NCI-H460 (cell line): ENCODE measurements at places on chromosomes 6 and 20.
A peak's percentile ranks its signal among the peaks of the same experiment; 100 is the strongest.

- no peak for DNase-seq
These were observed 43.4 kb upstream of the RIPOR2 start for GRCh38 chr6:24979176-24979575.

DNA sequence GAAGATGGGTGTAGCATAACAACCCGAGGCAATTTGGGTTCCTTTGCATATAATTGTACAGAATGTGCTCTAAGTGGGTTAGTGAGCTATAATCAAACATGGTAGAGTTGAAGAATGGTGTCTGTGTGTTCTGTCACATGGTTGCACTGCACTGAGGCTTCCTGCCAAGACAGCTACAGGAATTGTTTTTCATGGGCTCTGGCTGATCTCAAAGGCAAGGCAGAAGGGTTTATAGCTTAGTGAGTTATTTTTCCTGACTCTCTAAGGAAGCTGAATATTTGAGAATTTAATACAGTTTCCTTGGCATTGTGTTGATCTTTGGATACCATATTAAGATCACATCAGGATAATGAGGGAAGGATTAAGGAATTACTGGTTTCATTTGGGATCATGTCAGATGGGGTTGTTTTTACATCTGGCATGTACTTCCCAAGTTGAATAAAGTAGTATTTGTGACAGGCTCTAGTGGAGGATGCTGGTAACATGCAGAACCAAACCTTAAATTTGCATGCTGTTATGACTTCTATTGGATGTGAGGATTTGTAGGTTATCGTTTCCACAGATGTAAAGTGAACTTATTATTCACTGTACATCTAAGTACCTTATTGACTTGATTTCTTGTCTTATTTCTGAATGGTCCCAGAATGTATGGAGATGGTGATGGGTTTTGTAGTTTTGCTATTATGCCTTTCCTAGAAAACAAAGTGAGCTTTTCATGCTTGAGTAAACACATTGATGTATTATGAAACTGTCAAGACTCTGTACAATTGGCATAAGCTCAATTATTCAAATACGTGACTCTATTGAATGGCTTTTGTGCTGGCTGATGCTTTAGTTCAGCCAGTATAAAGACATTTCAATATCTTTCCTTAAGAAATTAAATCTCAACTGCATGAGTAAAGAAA is 43.3 kb downstream of the LRRC1 start:
- no peak for DNase-seq

DNA sequence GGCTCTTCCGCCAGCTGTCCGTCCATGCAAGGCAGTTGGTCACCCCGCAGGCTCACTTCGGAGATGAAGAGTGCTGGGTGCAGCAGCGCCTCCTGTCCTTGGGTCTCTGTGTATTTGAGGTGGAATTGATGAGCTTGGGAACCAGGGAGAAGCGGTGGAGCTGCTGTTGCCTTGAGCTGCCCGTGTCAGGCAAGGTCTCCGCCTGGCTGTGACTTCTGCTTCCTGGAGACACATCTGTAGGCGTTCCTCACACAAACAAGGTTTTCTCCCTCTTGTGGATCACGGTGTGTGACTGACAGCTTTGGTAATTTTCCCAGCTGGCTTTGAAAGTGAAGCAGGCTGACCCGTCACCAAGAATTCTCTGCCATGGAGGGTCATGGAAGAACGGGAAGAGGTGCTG is 2.5 kb upstream of the SLC17A9 start:
- no peak for DNase-seq

DNA sequence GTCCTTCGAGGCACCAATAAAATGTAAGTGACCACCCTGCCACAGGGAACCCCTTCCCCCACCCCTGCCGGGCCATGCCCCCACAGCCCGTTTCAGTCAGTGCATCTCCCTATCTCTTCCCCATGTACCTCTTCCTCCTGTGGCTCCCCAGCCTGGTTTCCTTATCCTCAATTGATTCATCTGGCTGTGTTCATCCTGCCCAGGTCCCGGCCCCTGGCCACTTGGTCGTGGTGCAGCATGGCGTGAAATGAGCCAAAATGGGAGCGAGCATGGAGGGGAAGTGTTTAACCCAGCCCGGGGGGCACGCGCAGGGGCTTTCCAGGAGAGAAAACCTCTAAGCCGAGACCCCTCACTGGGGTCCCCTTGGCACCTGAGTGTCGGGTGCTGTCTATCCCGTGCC is 35.9 kb downstream of the HM13 start:
- DNase-seq, result no peak

GRCh38 chr6:50862176-50862575 is 43.5 kb downstream of the TFAP2B start:
- DNase-seq, result no peak

GRCh38 chr20:34621383-34622367 is 55.2 kb downstream of the PIGU start:
- DNase-seq, result peak; percentile 28

DNA sequence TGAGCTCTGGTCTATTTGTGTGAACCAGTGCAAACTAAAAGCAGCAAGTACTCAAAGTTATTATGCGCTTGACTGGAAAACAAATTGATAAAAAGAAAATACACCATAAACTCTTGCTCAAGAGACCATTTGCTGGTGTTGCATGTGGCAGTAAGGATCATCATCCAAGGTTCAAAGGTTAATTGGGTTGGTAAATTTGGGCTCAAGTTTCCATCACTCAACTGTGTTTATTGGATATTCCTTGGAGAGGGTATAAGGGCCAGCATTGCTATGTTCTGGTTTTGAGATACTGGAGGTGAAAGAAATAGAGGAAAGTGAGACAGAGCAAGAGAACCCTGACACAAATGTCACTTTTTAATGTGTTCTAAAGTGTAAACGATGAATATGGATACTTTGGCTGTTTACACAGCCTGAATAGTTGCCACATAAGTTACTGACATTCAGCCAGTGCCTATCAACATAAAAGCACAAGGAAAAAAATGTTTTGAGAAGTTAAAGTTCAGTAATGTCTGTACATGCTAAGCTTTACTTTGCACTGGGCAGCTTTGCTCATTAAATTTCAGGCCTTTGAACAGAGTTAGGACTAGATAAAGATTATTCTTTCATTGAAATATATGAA is 736.1 kb downstream of the HDGFL1 start:
- no peak for DNase-seq

- no peak for DNase-seq
These were observed 82.3 kb upstream of the MPC1 start for GRCh38 chr6:166465003-166465399.

GRCh38 chr6:1630771-1631217 is 21.1 kb downstream of the FOXC1 start:
- DNase-seq, result no peak

GRCh38 chr20:36391456-36391855 is 85.3 kb downstream of the DLGAP4 start:
- no peak for DNase-seq

DNA sequence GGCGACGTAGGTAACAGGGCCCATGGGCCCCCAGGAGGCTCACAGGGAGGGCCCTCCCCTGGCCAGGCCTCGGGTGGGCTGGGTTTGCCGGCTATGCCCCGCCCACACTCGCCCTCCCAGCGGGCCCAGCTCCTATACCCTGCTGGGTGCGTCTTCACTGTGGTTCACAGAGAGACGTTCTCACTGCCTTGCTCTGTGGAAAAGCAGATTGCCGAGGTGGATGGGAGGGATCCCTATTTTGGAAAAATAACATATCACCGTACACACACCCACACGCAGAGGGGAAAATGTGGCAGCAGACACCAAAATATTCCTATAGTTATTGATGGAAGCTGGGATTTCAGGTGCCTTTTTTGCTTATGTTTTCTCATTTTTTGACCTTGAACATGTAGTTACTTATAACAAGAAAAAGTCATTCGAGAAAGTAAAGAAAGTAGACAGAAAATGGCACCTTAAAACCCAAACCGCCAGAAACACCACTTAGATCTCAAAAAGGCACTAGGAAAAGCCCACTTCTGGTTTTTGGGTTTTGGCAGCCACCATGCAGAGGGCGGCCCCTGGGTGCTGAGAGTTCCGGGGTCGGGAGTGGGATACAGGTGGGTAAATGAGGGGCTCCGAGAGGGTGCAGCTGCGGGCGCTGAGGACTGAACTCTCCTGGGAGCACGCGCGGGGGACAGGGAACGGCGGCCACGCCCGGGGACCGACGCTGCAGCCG is 49.4 kb downstream of the TMEM242 start:
- no peak for DNase-seq

- no peak for DNase-seq
These were observed 30.1 kb upstream of the MAS1L start for GRCh38 chr6:29517728-29518440.

- DNase-seq, result no peak
These were observed 200.7 kb upstream of the SPTLC3 start for GRCh38 chr20:12808006-12808567.

GRCh38 chr6:33771146-33772081 is 17.5 kb downstream of the LEMD2 start:
- peak; percentile 33 for DNase-seq

GRCh38 chr20:36613974-36614373 is 8.4 kb downstream of the RAB5IF start:
- no peak for DNase-seq

DNA sequence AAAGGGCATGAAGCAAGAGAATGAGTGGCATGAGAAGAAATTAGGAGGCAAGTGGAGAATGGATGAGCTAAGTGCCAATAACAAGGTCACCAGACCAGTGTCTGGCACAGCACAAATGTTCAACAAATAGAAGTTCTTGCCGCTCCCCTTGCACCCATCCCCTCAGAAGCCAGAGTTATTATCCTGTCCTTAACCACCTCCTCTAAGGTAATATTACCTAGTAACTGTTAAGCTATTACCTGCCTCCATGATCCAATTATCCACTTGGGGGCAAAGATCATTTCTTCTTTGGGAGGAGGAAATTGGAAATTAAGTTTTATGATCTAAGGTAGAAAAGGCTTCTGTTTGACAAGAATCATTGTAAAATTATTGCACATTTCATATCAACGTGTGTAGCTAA is 133.8 kb downstream of the FOXA2 start:
- no peak for DNase-seq

DNA sequence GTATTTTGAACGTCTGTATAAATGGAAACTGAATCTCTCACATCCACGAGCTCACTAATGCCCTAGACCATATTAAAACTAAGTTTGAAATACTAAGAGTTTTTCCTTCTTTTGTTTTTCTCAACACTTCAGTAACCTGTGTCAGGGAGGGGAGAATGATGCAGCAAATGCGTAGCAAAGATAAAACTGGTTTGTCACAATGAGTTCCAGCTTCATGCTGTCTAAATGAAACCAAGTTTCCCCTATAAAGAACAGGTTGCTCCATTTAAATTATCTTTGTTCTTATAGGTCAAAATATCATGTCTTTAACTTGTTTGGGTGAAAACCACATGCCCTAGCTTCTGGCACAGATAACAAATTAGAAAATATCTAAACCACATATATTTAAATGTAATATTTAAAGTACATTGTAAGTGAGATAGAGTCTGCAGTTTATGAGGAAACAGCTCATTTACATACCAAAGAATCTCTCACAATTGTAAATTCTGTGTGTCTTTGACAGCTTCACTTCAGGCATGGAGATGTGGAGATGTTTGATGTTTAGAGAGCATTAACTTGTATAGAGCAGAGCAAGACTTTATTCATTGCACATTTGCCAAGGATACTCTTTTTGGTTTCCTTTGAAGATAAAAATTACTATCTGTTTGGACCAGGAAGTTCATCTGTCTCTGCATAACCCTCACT is 7.3 kb downstream of the TRDN start:
- no peak for DNase-seq

GRCh38 chr6:7633361-7633760 is 43.4 kb downstream of the SNRNP48 start:
- DNase-seq, result no peak

DNA sequence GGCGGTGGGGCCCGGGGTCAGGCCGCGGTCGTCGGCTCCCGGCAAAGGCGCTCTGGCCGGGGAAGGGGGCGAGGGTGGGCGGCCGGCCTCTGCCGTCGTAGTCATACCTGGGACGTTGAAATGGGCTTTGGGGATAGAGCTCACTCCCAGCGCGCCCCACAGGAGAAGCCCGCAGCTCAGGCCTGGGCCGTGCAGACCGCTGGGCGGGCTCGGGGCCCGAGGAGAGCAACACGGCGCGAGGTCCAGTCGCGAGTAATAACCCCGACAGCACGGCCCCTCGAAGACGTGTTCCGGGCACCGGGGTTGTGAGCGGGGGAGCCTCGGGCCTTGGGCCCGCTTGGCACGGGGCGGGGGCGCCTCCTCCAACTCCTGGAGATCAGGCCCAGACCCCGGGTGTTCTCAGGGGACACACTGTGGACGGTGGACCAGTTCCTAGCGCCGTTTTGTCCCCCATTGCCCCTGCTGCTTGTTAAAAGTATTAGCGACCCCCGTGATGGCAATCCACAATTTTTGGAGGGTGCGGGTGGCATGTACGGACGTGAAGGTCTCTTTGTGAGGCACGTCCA is 10.9 kb downstream of the FOXC1 start:
- no peak for DNase-seq

- no peak for DNase-seq
These were observed 40.8 kb upstream of the ATXN1 start for GRCh38 chr6:16802071-16802470.

GRCh38 chr20:46028110-46028509 is 905 bp upstream of the SLC12A5 start:
- no peak for DNase-seq

- DNase-seq, result no peak
These were observed 13.0 kb downstream of the MYO6 start for GRCh38 chr6:75762063-75762462.

- no peak for DNase-seq
These were observed 134.2 kb downstream of the GMDS start for GRCh38 chr6:2111162-2111677.

- DNase-seq, result no peak
These were observed 121.4 kb upstream of the ADGRF1 start for GRCh38 chr6:47163536-47163935.

GRCh38 chr6:16337295-16337975 is 99.0 kb downstream of the GMPR start:
- no peak for DNase-seq

DNA sequence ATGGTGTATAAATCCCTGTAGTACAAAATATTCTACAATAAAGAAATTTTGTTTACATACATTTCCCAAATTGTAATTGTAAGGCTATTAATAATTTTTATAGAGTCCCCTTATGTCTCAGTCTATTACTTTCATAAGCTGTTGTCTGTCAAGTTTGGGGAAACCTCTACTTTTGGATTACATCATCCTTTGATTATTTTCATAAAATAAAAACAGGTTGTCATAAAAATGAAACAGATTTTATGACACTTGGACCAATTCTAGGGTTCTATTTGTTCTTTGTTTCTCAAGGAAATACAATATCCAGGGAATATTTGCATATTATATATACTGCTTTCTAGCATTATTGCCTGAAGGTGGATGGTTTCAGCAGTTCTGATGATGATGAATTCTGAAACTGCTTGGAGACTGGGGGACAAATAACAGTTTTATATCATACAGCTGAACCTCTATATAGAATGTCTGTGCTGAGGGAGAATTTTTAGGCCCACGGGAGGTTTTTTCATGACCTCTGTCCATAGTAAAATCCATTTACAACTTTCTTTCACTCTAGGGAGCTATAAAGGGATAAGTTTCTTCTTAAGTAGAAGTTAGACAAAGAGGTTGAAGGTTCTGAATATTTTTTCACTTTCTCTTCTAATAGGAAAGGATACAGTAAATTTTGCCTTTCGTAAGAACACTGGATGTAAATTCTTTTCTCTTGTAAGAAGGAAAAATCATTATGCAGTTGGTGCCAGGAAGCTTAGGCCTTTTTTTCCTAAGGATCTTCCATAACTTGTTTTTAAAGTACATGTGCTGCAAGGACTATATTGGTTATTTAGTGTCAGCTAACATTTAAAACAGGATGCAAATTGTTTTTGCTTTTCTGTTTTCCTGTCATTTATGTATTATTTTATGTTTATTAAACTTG is 58.0 kb downstream of the CD2AP start:
- DNase-seq, result no peak

GRCh38 chr6:135145063-135145800 is 35.9 kb upstream of the MYB start:
- no peak for DNase-seq

GRCh38 chr20:45892049-45892825 is 1.1 kb downstream of the CTSA start:
- peak; percentile 38 for DNase-seq
